Articular chondrocyte of knee joint (primary cell): ENCODE measurements at places on chromosomes 11 and 22. TPM values are rescaled to one million over a fixed set of nuclear protein-coding genes. Genes with fewer than 3 reads are reported as not detected.

Gene ARHGAP20
- 9.8 and 10.3 TPM in 2 replicates for total RNA-seq

Gene ALKBH3
- 45.4 and 51.4 TPM in 2 replicates for total RNA-seq

Gene OR4X2
- not detected in 2 replicates for total RNA-seq

Gene OR2D2
- total RNA-seq: 0.78 and 1.2 TPM in 2 replicates

Gene DMC1
- total RNA-seq: 10.3 and 11.5 TPM in 2 replicates

Gene OOSP4A
- total RNA-seq: not detected in 2 replicates

Gene HSPA8
- 1,885 and 2,219 TPM in 2 replicates for total RNA-seq

Gene OR2AG1
- total RNA-seq: under 0.01 TPM in 1 of 2 replicates, not detected in the other

Gene CELSR1
- total RNA-seq: 10.7 and 14.9 TPM in 2 replicates

Gene CAVIN3
- total RNA-seq: 219 and 224 TPM in 2 replicates

Gene NOX4
- total RNA-seq: 0.13 and 0.54 TPM in 2 replicates

Gene RCE1
- total RNA-seq: 8.4 and 9.1 TPM in 2 replicates

Gene PRG3
- not detected in 2 replicates for total RNA-seq

Gene BTBD18
- not detected in 2 replicates for total RNA-seq

Gene OR6T1
- total RNA-seq: not detected in 2 replicates

Gene PCNX3
- total RNA-seq: 21.3 and 23.1 TPM in 2 replicates

Gene VWA5A
- 64.4 and 108 TPM in 2 replicates for total RNA-seq

Gene THAP7
- 15.9 and 19.1 TPM in 2 replicates for total RNA-seq

Gene TRIM29
- 12.1 and 13.1 TPM in 2 replicates for total RNA-seq
